ENCODE measurements at places on chromosomes 2 and 18. TPM values are rescaled to one million over a fixed set of nuclear protein-coding genes. Genes with fewer than 3 reads are reported as not detected.
A peak's percentile ranks its signal among the peaks of the same experiment; 100 is the strongest.

C2orf92 gene
- 5.3 TPM for total RNA-seq

ARPC2 gene
- total RNA-seq, result 284 TPM

CSRNP3 gene
- 0.33 TPM for total RNA-seq

MTX2 gene
- total RNA-seq, result 40.9 TPM

ITPRIPL1 gene
- not detected for total RNA-seq

RAX gene
- total RNA-seq, result not detected

HRH4 gene
- 0.10 TPM for total RNA-seq

EFR3B gene
- 0.09 TPM for total RNA-seq

GPD2 gene
- total RNA-seq, result 37.4 TPM

CYTIP gene
- total RNA-seq, result not detected

CD8B gene
- total RNA-seq, result not detected

LOXL3 gene
- total RNA-seq, result 0.93 TPM

- peak; percentile 13 for DNase-seq
These were observed 93.3 kb downstream of the TGFA start for GRCh38 chr2:70460333-70460732.

GRCh38 chr18:59994357-59994756 is 94.6 kb downstream of the PMAIP1 start:
- DNase-seq, result peak; percentile 23

- DNase-seq, result no peak
These were observed 775.4 kb downstream of the TSN start for GRCh38 chr2:122530814-122531213.

DNA sequence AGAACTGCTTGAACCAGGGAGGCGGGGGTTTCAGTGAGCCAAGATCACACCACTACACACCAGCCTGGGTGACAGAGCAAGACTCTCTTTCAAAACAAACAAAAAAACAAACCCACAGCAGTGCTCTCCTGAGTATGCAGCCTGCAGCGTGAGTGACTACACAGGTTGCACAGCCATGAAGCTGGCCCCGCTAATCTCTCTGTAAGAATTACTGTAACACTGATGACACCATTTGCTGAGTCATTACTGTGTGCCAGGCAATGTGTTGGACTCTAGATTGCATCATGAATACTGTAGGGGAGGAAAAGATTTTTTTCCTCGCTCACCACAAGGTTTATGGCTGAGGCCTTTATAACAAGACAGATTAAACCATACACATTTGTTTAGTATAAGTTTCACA is 118.6 kb upstream of the ATP8B1 start:
- peak; percentile 93 for DNase-seq

DNA sequence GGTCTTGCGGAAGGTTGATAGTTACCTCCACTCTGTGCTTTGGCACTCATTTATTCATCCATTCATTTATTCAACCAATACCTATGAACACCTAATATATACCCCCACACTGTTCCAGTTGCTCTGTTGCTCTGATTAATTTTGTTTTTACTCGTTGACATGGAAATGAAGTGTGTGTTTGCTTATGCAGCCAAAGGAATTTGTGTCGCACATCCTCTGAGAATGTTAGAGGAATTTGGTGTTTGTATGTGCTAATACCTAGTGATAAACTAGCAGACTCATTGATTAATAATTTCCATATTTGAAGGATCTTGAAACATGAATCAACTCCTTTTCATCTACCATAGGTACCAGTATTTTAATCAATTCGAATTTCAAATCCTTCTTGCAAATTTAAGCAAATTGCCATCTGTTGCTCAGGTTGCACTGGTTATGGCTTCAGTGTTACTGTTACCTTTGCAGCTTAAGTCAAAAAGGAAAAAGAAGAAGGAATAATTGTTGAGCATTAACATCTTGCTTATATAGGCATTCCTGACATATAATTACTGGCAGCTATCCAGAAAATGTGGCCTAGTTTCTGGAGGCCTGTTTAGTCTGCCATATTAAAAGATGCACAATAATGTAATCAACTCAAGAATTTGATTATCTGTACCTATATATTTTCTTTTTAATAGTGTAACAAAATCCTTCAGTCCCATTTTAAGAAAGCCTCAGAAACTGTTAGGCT is 25.7 kb upstream of the CRIM1 start:
- DNase-seq, result no peak

- no peak for DNase-seq
These were observed 135.0 kb downstream of the TGIF1 start for GRCh38 chr18:3584897-3585460.

GRCh38 chr18:47247036-47247415 is 4.4 kb downstream of the SKOR2 start:
- DNase-seq, result no peak

GRCh38 chr2:101775636-101776035 is 78.1 kb downstream of the MAP4K4 start:
- DNase-seq, result no peak

GRCh38 chr2:85251070-85251616 is 76.6 kb downstream of the TGOLN2 start:
- DNase-seq, result no peak

DNA sequence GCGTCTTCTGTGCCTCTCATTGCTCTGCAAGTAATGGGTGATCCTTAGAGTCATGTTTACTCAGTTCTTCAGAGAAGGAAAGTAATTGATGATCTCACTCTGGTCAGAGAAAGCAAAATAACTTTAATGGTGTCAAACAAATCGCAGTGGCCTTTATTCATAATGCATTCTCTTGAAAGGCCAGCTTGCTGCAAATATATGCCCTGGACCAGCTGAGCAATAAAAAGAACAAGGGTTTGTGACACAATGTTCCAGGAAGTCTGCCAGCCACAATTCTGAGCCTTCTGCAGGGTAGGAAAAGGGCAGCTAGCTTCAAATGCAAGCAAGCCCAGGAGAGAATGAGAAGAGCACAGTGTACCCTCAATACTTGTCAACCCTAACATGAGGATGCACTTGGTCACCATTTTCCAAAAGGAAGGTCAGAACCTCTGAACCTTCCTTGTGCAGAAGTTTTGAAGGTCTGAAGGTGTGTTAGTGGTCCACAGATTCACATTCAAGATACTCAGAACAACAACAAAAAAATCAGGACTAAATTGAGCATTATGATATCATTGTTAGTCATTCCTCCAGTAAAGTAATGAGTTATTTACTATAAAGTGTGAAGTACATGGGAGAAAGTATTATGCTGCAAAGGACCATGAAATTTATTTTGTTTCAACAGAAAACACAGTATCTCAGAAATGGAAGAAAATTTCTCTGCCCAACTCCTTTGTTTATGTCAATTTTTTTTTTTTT is 355.6 kb downstream of the PAX3 start:
- DNase-seq, result peak; percentile 79

- no peak for DNase-seq
These were observed 137.1 kb downstream of the CTIF start for GRCh38 chr18:48675912-48676311.

GRCh38 chr2:123453046-123453700 is 571.9 kb upstream of the CNTNAP5 start:
- DNase-seq, result no peak

DNA sequence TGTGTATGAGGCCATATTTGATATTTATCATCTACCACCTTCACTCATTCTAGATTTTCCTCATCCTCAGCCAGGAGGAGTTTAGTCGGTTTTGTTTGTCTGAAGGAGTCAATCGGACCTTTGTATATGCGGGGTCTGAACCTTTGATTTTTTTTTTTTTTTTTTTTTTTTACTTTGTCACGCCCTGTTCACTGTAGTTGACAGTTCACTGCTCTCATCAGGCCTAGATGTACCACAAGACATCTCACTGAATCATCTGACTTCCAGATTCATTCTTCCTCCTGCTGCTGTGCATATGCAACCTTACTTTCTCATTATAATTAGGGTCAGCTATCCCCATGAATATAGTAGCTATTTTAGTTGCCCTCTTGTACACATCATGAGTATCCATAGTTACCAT is 133.2 kb downstream of the ARHGAP15 start:
- no peak for DNase-seq

DNA sequence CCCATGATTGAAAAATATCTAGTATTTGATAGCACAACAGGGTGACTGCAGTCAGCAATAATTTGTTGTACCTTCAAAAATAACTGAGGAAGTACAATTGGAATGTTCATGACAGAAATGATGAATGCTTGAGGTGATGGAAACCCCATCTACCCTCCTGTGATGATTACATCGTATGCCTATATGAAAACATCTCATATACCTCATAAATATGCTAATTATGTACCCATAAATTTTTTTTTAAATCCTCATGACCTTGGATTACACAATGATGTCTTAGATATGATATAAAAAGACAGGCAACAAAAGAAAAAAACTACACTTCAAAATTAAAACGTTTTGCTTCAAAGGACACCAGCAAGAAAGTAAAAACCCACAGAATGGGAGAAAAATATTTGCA is 1.4 kb upstream of the POLR1B start:
- DNase-seq, result no peak

GRCh38 chr2:222311319-222311977 is 12.7 kb upstream of the PAX3 start:
- no peak for DNase-seq

GRCh38 chr2:189276277-189276676 is 96.7 kb upstream of the COL5A2 start:
- peak; percentile 88 for DNase-seq

DNA sequence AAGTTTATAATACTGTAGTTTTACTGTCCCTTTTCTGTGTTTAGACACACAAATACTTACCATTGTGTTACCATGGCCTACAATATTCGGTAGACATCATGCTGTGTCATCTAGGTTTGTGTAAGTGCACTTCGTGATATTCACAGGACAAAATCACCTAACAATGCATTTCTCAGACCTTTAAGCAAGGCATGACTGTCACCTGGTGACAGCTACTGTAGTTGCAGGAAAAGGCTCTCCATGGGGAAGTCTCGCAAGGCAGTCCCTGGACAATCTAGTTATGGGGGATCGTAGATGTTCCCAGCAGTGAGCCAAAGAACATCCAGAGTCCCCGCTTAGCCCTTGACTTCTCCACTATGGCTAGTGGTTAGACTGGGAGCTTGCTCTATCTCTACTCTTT is 73.1 kb downstream of the EIF2AK3 start:
- DNase-seq, result peak; percentile 27

DNA sequence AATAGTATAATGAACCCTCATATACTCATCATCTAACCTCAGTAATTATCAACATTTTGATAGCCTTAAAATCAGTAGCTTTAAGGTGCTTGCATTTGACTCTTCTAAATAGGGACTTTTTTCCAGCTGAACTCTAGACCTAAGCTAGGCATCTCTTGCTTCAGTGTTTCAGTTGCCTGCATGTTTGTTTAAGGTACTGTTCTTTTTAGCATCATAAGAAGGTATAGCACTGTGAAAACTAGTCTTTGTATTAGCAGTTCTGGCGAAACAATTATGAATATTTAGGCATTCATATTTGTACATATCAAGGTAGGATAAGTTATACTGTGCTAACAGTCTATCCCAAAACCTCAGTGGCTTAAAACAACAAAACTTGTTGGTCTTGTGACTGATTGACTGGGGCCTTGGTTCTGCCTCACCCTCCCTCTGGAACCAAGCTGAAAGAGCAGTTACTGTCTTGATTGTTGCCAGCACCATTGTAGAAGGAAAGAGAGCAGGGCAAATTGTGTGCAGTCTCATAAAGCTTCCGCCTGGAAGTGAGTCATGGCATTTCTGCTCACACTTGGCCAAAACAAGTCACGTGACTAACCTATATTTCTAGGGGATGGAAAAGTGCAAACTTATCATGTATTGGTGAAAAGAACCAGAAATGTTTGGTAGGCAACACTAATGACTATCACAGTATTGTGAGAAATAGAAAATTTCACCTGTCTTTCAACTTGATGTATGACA is 24.3 kb downstream of the GALNT1 start:
- peak; percentile 58 for DNase-seq

- no peak for DNase-seq
These were observed 148.1 kb downstream of the GALNT14 start for GRCh38 chr2:30990176-30990575.

DNA sequence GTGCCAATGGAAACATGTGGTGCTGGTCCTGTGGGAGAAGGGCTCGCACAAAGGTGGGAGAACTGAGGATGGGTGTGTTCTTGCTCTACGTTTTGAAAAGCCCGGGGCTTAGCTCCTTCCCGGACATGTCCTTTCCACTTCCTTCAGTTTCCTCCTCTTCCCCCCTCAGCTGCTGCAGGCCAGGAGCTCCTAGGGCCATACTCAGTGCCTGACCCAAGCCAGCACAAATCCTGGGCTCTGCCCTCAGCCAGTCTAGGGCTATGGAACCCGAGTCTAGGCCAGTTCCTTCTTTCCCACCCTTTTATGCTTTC is 1.4 kb upstream of the SIX2 start:
- no peak for DNase-seq

- DNase-seq, result peak; percentile 70
These were observed 979.2 kb downstream of the CNTNAP5 start for GRCh38 chr2:125004106-125004800.

GRCh38 chr2:190802129-190802528 is 78.5 kb upstream of the GLS start:
- DNase-seq, result no peak

- DNase-seq, result peak; percentile 60
These were observed 44.7 kb upstream of the KIDINS220 start for GRCh38 chr2:8882094-8882493.

- peak; percentile 80 for DNase-seq
These were observed 89.7 kb downstream of the KCTD1 start for GRCh38 chr18:26458526-26459232.

- DNase-seq, result no peak
These were observed 43.0 kb downstream of the EVA1A start for GRCh38 chr2:75517547-75518230.

- DNase-seq, result no peak
These were observed 169.1 kb downstream of the RPIA start for GRCh38 chr2:88860421-88861075.

GRCh38 chr2:120722568-120723421 is 12.9 kb upstream of the GLI2 start:
- no peak for DNase-seq

GRCh38 chr2:232444409-232445148 is 11.4 kb upstream of the ALPI start:
- DNase-seq, result peak; percentile 79

- DNase-seq, result no peak
These were observed 27.7 kb downstream of the DOK1 start for GRCh38 chr2:74582184-74582583.
